ENCODE measurements at places on chromosomes 5 and 9.

- DNase-seq = no peak
Measured at GRCh38 chr9:101711330-101711941, 27.0 kb downstream of the GRIN3A start.

DNA sequence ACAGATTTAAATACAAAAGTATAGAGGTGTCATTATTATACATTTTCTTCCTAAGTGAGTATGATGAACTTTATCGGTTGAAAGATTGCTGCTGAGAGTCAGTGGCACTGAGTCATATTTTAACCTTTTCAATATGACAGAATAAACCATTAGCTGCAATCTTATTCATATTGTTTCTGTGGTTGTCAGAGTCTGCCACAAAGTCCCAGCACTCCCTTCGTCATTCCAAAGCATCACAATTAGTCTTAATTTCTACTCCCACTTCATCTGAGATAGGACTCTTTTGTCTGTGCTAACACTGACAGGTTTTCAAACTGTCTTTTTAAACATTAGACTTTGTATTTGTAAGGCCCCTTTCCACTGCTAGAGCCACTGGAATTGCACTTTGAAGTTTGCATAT, 656.9 kb downstream of the MTRR start:
- DNase-seq = no peak

GRCh38 chr5:177403102-177403791, 2.8 kb upstream of the PFN3 start:
- DNase-seq = no peak

DNA sequence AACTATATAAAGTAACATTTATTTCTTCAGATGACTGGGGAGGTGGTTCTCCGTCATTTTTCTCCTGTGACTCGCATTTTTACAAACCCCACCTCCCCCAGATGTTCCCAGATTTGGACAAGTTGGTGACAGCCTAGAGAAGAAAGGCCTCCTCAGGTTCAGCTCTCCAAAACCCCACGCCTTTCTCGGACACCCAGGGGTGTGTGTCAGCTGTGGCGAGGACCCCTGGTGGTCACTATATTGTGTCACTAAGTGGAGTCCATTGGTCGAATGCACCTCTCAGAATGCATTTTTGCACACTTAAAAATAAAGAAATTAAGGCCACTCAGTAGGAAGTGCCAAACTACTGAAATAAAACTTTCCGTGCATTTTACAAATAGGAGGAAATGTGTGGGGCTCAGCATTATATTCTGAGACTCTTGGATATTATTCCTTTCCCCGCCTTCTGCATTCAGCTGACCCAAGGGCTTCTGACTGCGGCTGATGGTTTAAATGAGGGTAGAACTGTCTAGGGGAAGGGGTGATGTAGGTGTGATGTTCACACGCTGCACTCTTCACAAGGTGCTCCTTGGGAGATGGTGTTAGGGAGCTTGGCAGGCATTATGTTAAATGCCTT, 47.6 kb downstream of the ACO1 start:
- DNase-seq = peak; percentile 3

DNA sequence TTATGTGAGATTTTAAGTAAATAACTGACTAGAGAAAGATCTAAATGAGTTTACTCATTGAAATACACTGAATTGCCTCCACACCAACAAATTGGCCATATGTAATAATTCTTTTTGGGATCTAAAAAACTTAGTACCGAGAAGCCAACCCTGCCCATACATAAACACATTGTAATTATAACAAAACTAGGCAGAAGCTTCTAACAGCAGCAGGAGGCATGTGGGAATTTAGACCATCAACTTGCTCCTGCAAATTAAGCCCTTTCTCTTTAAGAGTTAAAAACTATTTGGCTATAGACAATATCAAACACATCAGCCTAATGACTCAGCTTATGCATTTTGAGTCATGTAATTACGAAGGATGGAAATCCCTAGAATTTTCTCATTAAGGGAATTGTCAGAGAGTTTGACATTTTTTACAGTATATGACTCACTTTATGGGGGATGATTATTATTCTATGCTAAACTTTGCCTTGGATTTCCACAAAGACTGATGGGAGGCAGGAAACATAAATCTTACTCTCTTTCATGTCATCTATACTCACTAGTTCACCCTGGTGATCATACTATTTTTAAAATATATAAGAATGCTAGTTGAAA, 1.0 kb downstream of the IL7R start:
- no peak for DNase-seq

DNA sequence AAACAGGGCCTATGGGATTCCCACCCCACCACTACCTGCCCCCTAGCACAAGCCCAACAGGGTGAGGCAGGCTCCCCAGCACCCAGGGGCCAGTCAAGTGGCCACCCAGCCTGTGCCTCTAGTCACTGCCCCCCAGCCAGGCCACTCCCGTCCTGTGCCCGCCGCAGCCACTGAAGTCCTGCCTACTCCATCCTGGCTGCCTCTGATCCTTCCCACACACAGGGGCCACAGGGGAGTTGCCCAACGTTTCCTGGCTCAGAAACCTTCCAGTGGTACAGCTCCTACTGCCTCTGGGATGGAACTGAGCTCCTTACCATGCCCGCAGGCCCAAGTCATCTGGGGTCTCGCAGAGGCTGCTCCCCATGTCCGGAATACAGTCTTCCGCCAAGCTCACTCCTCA, 70.2 kb upstream of the STXBP1 start:
- DNase-seq = no peak

DNA sequence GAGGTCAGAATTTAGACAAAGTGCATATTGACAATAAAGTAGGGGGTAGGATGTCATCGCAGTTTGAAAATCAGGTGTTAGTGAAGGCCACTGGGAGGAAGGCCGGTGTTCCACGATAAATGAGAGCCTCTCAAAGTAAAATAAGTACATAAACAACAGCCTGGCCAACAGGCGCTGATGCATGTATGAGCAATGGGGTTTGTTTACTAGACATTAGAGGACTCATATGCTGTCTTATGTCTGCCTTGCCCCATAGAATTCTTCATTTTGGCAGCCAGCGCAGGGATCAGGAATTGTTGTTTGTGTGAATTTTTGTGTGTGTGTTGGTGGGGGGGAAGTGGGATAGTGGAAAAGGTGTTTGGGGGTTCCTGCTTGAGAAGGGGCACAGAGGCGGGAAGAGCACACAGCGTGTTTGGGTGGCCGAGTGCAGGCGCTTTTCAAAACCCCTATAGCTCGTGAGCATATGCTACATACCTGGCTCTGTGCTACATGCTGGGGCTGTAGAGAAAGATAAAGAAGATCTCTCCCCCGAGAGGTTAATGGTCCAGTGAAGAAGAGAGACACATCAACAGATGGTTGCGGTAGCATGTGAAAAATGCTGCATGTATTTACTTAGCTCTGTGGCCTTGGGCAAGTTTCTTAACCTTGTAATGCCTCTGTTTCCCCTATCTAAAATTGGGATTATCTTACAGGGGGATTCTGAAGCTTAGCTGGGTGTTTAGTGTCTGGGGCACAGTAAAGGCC, 11.5 kb downstream of the SNX30 start:
- DNase-seq = no peak

DNA sequence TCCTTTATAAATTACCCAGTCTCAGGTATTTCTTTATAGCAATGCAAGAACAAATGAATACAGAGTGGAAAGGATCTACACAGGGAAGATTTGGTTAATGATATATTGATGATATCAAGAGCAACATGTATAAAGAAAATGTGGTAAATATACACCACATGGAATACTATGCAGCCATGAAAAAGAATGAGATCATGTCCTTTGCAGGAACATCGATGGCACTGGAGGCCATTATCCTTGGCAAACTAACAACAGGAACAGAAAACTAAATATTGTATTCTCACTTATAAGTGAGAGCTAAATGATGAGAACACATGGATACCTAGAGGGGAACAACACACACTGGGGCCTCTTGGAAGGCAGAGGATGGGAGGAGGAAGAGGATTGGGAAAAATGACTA, 19.9 kb upstream of the PUM3 start:
- no peak for DNase-seq

GRCh38 chr5:77155179-77155785, 55.2 kb upstream of the PDE8B start:
- DNase-seq = no peak

GRCh38 chr5:61653807-61654580, 321.9 kb downstream of the ZSWIM6 start:
- no peak for DNase-seq

DNA sequence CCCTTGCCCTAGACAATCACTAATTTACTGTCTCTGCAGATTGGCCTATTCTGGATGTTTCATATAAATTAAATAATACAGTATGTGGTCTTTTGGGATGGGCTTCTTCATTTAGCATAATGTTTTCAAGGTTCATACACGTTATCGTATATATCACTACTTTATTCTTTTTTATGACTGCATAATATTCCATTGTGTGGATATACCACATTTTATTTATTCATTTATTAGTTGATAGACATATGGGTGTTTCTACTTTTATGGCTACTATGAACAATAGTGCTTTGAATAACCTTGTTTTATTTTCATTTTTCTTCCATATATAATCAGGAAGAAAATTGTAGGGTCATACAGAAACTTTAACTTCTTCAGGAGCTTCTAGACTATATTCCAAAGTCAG, 108.5 kb upstream of the PAPPA start:
- no peak for DNase-seq

DNA sequence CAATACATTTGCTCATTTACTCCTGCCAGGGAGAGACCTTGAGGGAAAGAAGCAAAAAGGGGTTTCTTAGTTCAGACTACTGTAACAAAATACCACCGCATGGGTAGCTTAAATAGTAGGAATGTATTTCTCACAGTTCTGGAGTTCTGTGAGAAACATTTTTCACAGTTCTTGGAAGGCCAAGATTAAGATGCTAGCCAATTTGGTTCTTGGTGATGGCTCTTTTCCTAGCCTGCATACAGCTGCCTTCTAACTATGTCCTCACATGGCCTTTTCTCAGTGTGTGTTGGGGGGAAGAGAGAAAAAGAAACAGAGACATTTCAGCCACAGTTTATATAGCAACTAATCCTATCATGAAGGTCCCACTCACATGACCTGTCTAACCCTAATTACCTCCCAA, 1644.7 kb upstream of the C9orf72 start:
- DNase-seq = no peak

DNA sequence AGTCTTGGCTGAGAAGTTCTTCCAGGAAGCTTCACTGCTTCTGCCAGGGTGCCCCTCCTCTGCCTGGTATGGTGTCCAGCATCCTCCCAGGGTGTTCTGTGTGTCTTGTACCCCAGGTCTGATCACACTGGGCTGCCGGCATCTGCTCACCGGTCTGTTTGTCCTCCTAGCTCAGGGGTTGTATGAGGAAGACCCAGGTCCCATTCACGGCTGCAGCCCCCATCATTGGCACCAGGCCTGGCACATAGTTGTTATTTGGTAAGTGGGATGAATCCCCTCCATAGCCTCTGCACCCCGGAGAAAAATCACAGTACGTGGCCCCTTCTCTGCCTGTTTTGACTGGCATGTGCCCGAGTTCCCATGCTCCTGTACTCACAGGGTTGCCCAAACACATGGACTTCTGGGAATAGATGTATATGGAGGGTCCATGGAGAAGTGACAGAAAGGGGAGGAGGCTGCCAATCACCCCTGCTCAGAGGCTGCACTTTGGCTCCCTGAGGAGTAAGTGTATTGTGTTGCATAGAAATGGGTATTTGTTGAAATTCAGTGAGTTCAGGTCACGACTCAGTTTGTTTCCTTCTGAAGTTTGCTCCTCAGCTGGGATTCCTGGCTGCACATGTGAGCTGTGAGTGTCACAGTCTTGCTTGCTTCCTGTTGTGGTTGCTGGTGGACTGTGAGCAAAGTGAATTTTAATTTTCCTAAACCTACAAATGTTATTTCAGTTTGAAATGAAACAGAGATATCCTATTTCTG, 96.2 kb downstream of the HSPA4 start:
- no peak for DNase-seq

GRCh38 chr9:114294664-114295063, 28.2 kb upstream of the ORM1 start:
- no peak for DNase-seq

- no peak for DNase-seq
Measured at GRCh38 chr9:2821855-2822254, 22.0 kb downstream of the PUM3 start.

DNA sequence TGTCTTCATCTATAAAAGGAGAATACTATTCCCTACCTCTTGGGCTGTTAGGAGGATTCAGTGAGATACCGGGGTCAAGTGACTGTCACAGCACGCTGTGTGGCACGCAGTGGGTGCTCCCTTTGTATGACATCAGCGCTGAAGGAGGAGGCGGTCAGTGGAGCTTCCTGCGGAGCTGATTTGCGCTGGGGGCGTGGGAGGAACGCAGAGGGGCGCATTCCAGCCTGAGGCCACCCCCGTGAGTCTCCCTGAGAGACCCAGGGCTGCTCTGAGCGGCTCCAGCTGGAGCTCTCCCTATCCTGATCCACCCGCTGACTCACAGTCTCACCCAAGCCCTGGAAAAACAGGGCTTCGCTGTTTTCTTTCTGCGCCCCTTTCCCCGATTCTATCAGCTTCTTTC, 24.3 kb upstream of the NEURL1B start:
- no peak for DNase-seq

- no peak for DNase-seq
Measured at GRCh38 chr5:130164966-130165365, 260.7 kb downstream of the CHSY3 start.

GRCh38 chr5:60719329-60719728, 19.4 kb upstream of the DEPDC1B start:
- DNase-seq = no peak

Measured in stimulated activated CD8-positive, alpha-beta memory T cell treated with anti-CD3 and anti-CD28 coated beads, Interleukin-4, amount 100 ng/mL, for 1 hour (primary cell).